ENCODE measurements at places on chromosomes 11 and 22.

DNA sequence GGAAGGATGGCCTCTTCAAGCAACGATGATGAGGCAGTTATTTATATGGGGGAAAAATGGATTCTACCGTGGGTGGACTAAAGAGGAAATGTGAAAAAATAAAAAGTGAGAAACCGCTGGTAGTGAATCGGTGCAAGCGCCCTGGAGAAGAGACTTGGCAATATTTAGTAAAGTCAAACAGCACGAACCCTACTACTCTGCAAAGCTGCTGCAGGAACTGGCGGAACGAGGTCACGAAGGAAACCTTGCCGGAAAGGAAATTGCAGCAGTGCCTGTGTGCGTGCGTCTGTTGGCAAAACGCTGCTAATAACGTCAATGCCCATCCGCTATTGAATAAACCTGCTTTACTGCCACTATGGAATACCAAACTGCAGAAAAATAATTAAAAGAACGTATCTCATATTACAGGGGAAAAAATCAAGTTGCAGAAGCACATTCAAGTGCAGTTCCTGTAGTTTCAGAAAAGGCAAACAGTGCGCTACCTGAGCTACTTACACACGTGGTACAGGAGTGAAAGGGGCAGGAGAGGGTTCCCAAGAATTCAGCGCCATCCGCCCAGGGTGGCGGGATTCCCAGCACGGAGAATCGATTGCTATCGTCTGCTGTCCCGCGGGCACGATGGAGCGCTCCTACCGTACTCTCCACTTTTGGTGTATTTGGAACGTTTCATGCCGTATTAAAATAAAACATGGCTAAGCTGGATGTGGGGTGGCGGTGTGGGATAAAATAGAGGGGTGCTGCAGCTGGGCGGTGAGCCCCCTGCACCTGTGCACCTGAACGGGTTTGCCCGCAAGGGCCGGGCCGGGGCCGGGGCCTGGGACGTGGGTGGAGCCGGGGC is 585 bp upstream of the NADSYN1 start:
- peak; percentile 51 for DNase-seq

DNA sequence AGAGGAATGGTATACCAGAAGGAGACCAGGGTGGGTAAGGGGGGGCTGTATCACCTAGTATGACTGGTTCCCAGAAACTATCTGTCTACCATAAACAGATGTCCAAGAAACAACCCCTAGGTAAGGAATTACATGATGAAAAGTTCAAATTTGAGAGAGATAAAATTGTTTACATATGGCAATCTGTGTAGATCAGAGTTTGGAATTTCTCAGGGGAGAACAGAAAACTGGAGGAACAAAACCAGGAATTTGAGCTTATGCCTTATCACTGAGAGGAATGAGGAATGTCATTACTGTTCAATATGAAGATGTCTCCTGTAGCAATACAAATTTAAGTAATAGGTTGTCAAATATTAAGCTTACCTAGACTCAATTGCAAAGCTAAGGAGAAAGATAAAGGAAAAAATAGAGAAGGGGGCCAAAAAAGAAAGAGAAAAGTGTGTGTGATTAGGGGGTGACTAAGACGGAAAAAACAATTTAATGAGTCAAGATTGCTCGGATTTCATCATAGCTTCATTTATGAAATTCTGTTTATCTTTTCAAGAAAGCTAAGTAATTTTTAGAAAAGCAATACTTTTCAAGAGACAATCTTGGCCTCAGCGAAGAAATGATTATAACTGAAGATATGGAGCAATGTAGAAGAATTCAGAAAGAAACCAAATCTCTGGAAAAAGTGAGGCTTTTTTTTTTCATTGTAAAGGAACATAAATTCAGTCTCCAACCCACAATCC is 117.8 kb downstream of the APOL5 start:
- DNase-seq = no peak

DNA sequence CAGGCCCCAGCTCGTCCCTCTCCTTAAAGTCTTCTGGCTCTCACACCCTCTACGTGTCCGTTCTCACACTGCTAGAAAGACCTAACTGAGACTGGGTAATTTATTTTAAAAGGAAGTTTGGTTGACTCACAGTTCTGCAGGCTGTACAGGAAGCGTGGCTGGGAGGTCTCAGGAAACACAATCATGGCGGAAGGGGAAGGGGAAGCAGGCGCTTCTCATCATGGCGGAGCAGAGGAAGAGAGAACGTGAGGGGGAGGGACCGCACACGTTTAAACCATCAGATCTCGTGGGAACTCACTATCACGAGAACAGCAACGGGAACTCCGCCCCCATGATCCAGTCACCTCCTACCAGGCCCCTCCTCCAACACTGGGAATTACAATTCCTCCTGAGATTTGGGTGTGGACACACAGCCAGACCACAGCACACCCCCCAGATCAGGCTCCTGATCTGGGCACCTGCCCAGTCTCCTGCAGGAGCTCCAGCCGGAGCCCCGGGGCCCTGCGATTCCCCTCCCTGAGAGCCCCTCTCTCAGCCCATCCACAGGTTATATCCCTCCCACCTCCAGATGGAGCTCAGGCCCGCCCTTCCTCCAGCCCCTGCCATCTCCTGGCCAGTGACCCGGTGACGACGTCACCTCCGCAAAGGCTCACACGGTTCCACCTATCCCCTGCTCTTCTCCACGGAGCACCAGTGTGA is 170.2 kb downstream of the BRD1 start:
- no peak for DNase-seq

- DNase-seq = no peak
Measured at GRCh38 chr11:60127311-60127811, 38.9 kb downstream of the MS4A2 start.

DNA sequence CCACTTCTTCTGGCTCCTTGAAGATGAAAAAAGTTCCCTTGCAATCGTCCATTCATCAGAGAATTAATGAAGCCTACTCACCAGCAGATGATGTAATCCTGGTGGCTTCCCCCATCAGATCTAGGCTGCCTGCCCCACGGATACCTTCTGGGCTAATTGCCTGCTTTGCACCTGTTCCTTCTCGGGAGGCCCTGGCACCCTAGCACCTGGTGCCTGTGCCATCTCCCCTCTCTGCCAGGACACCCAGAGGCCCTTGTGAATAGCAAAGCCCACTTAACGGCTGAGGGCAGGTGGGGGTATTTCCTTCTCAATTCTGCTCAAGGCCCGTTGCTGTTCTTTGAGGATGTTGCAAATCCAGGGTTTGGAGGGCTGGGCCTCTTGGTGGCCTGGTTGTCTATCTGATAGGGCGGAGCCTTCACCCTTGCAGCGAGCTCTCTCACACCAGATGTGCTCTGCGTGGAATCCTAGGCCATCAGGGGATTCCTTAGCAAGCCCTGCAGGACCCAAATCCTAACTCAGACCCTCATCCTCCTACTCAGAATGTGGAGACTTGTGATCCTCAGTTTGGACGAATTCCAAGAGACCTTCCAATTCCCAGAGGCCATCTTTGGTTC is at the start of gene LMO2:
Gene LMO2 (minus strand): TSS at position 363 of the 614 bp plus-strand sequence. CDS start 22,360 bp downstream, outside the sequence.
- DNase-seq = no peak

DNA sequence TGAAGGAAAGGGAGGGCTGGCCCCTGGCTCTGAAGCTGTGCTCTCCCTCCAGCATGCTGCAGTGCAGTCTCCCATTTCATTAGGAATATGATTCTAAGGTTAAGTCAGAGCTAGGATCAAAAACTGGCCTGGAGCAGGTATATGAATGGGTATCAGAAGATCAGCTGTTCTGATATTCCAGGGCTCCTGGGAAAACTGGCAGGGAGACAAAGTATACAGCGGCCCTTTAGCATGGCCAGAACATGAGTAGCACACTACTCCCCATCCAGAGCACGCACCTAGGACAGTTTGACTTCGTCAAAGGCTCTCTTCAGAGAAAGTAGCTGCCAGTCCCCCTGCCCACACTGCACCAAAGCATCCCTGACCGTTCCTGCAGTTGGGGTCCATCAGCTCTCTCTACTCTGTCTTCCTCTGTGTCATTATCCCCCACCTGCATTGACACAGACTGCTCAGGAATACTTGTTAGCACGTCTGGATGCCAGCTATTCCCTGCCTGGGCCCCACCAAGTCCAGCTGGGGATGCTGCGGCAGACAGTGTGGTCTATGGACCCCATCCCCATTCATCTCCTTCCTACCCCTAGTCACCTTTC is 4.0 kb upstream of the FCHSD2 start:
- no peak for DNase-seq

- no peak for DNase-seq
Measured at GRCh38 chr22:35155403-35156025, 89.6 kb downstream of the ISX start.

All from glutamatergic neuron (in vitro differentiated cells).